D721Med (cell line): ENCODE measurements at places on chromosomes 4 and X.

GRCh38 chr4:6902318-6903042, 7.1 kb upstream of the TBC1D14 start:
- DNase-seq = no peak

- DNase-seq = no peak
Measured at GRCh38 chr4:128393101-128393704, 105.6 kb upstream of the PGRMC2 start.

DNA sequence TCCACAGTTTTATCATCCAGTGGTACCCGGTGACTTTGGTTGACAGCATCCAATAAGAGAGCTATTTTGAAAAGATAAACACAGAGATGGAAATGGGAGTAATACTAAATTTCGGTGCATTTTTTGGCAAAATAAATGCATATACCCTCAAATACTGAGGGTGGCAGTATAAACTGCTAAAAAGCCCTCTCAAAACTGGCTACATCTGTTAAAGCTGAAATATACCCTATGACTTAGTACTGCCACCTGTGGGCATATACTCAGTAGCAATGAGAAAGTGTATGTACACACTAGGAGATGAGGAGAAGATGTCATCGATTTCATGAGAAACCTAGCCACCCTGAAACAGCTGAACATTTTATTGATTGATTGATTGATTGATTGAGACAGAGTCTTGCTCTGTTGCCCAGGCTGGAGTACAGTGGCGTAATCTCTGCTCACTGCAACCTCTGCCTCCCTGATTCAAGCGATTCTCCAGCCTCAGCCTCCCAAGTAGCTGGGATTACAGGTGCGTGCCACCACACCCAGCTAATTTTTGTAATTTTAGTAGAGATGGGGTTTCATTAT, 12.2 kb upstream of the TMEM128 start:
- no peak for DNase-seq

GRCh38 chrX:16604337-16604736, 45.6 kb upstream of the S100G start:
- DNase-seq = no peak

DNA sequence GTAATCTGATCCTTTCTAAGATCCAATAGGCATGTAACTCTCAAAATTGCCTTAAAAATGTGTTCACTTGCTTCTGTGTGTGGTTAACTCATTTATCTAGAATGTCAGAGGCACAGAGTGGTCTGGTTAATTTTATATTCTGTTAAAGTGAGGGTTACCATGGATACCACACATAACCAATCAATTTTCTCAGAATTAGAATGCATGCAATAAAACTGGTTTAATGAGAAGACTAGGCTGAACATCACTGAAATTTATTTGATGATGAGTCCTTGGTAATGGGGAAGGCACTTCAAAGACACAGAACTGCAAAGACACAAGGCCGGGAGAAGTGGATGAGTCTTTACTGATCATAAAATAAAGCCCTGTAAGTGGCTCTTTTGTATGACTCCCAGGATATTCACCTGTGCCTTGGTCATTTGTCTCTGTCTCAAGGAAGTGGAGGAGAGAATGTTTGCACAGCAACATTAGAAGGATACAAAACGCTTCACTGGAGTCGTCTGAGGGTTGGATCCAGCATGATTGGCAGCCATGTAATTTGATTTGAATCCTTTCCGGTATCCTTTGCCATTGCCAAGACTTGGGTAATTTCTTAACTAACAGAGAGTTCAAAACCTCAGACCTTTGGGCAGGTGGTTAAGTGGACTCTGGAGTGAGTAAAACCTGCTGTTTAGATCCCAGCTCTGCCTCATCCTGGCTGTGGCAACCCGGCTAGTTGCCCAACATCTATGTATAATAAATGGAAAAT, 94.0 kb upstream of the RBPJ start:
- no peak for DNase-seq

DNA sequence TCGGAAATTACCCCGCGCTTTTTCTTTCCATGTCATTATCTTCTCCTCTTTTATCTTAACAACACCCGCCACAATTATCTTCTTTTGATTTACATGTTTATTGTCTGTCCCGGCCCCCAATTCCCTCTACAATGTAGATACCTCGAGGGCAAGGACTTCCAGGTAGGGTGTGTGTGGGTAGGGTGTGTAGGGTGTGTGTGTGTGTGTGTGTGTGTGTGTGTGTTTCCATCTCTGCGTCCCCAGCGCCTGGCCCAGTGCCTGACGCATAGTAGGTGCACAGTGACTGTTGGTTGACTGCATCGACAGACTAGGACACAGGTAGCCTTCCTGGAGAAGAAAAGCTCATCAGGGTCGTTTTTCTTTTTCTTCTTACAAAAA, 103.1 kb downstream of the UCHL1 start:
- no peak for DNase-seq

DNA sequence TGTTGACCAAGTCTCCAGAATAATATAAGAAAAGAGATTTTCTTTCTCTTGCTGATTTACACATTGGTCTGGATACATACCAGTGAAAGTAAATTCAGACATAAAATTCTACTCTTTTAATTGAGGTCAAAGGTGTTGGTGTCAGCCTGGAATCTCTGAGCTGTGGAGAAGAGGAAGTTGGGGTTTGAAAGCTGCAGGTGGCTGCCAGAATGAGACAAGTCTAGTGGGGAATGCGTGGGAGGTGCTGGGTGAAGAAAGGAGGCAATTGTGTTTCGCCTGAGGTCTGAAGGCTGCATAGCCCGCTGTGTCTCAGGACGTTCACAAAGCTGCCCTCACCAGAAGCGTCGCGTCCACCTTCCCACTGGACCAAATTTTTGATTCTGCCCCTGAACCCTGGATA, 31.2 kb downstream of the PHEX start:
- no peak for DNase-seq

DNA sequence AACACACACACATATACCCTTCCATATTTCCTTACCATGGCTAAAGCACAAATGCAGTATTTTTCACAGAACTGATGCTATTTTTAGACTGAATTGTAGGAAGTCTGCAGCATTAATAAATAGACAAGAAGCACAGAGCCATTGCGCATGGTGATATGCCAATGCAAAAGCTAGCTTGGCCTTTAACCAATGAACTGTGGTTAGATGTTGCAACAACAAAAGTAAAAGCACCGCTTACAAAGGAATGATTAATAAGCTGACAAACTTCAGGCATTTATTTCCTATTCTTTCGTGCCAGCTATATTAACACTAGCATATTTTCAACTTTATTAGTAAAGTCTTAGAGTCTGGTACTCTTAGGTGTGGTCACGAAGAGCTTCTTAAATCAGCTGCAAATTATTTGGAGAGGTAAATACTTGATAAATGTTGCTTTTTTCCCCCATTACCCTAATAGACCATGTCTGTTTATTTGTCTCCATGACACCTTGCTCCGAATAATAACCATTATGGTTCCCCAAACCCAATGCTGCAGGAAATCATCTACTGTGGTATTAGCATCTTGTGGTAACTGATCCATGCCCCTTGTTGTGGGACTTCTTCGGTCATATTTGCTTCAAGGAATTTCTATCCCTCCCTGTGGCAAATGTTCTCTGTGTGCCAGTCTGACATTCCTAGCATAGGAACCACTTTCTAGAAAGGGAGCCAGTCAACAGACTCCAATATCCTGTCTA, 306.1 kb upstream of the TAPT1 start:
- DNase-seq = no peak

DNA sequence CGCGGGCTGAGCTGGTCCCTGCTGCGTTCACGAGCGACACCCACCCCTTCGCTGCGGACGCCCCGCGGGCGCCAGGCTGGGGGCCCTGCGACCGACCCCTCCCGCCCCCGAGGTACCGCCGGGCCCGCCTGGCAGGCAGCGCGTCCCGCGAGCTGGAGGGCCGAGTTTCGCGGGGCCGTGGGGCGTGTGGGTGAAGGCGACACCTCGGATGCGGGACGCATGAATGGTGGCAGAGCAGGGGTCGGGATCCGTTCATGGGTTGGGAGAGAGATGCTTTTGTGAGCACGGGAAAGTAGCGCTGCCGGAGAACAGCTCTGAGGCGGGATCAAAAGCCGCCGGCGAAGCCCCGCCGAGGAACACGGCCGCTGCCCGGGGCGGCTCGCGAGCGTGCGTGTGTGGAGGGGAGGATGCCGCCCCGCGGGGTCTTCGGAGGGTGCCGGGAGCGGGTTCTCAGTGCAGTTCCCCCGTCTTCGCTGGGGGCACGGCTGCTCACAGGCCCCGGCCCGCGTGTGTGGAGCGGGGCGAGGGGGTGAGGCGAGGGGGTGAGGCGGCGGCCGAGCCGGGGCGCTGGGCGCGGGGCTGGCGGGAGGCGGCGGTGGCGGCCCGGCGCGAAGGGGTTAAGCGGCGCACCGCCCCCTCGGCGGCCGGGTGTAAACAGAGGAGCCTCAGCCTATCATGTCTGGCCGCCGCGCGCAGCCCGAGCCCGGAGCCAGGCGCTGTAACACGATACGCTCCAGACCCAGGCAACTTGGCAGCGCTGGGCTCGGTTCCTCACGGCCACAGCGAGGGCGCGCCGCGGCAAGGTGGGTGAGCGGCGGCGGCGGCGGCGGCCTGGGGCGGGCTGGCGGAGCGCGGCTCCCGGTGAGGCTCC, 205.3 kb downstream of the TENM3 start:
- DNase-seq = peak; percentile 47

GRCh38 chrX:140949233-140949632, 53.2 kb upstream of the SPANXB1 start:
- DNase-seq = no peak

GRCh38 chr4:61985426-61985825, 785.3 kb downstream of the ADGRL3 start:
- DNase-seq = no peak

DNA sequence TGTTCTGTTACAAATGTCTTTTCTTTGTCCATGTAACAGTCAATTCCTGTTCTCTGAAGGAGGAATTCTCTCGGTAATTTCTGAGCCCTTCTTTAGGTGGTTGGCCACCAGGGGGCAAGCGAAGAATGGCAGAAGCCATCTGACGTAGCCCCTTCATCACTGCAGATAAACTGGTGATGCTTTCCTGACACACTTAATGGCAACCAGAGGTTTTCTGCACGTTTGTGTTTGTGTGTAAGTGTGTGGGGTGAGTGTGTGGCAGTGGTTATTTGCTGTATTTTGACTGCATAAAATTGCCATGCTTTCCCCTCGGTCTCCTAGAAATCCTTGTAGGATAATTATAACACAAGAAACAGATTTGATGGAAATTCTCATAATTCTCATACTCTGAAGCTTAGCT, 64.8 kb upstream of the STOX2 start:
- no peak for DNase-seq

DNA sequence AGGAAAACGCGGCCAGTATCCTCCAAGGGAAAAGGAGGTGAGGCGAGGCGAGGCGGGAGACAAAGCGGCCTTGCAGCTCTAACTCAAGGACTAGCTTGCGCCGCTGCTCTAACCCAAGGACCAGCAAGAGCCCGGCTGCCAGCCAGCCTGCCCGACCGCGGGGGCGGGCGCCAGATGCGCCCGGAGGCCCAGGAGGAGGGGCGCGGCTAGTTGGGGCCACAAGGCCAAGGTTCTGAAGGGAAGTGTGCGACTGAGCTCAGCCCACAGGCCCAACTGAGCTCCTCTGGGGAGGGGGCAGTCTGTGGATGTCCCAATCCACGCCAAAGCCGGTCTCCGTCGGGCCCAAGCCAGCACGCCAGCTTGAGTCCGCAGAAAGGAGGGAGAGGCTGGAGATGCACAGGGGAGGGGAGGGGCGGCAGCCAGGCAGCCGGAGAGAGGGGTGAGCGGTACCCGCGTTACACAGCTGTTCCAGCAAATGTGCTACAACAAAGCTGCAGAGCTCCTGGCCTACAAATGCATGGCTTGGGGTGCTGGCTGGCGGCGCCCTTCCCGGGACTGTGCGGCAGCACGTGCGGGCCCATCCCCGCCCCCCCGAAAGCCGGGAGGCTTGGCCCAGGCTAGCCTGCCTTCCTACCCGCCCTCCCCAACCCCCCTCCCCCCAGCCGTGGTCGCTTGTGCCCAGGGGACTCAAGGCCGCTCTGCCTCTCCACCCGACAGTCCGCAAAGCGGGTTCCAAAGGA, 637 bp downstream of the AMER1 start:
- DNase-seq = no peak

DNA sequence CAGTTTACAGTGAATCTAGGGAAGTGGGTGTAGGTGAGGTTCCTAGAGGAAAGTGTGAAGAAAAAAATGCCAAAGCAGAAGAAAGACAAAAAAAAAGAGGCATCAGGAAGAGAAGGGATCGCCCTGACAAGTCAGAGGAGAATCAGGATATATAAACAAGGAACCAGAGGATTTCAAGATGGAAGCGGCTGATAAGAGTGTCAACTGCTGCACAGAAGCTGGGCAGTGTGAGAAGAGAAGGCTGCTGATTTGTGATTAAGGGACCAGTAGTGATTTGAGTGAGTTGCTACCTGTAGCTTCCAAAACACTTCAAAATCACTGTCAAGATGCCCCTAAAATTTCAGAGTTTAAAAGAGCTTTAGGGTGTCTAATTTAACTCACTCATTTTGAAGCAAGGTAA, 258.2 kb downstream of the PPP3CA start:
- no peak for DNase-seq
